ENCODE measurements at places on chromosomes 13 and 19.

GRCh38 chr13:49367640-49368422, 76.0 kb downstream of the CAB39L start:
- DNase-seq, result no peak

- DNase-seq, result no peak
Observed at GRCh38 chr13:106491928-106492587, 43.4 kb downstream of the EFNB2 start.

DNA sequence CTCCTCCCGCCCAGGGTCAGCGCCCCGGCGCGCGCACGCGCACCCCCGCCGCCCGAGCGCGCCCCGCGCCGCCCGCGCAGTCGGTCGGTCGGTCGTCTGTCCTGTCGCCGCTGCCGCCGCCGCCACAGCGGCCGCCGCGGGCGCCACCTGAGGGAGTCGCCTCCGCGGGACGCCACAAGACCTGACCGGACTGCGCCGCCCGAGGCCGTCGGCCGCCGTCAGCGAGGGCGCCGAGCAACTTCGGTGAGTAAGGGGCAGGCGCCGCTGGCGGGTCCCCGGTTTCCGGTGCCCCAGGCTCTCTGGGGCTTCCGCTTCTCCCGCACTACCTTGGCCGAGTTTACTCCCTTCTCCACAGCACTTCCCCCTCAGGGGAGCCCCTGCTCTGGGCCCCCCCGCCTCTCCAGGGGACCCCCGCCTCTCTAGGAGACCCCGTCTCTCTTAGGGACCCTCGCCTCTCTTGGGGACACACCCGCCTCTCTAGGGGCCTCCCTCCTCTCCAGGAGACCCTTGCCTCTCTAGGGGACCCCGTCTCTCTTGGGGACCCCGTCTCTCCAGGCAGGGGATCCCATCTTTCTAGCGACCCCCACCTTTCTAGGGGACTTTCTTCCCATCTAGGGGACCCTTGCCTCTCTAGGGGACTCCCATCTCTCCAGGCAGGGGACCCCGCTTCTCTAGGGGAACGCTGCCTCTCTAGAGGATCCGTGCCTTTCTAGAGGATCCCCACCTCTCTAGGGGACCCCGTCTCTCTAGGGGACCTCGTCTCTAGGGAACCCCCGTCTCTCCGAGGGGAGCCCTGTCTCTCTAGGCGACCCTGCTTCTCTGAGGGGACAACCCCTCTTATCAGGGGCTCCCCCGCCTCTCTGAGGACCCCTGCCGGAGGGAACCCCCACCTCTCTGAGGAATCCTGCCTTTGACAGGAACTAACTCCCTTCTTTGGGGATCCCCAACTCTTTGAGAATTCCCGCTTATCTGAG, 19.3 kb upstream of the GATAD2A start:
- peak; percentile 49 for DNase-seq

- DNase-seq, result no peak
Observed at GRCh38 chr19:804419-805165, 7.3 kb downstream of the PTBP1 start.

DNA sequence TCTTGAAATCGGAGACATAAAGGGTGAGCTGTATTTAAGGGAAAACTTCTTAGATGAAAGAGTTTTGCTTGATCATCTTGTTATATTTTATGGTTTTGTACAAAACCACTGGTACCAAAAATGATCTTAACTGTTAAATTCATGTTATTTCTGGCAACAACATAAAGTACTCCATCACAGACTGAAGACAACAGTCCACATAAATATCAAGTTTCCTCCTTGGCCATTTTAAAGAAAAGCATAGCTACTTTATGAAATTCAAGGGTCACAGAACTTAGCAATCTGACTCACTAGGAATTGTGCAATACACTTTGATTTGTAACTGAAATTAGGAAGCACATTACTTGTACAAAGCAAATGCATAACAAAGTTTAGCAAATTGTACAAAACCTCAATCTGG, 66.3 kb downstream of the TBC1D4 start:
- DNase-seq, result no peak
